ENCODE measurements at places on chromosomes 16 and 17.

- DNase-seq, result no peak
Observed at GRCh38 chr16:57156351-57156703, 29.5 kb downstream of the PSME3IP1 start.

DNA sequence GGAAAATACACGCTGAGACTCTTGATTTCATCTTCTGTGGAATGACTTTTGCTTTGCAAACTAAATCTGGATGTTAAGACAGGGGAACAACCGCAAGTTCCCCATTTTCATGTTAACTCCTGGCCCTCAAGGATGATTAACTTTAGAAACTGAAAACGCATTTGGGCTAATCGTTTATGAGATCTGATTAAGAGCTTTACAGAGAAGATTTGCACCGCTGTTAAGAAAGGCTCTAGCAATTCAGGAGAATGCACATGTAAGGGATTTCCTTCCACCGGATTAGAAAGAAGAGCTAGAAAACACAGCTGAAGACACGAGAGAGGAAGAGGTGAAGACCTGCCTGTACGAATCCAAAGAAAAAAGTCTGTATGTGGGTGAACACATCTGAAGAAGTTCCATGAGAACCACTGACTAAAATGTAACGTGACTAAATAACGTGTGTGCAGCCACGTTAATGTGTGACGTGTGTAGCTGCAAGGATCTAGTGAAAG lies 106.4 kb downstream of the YPEL2 start:
- no peak for DNase-seq

- DNase-seq, result no peak
Observed at GRCh38 chr17:78347453-78347852, 12.4 kb downstream of the SOCS3 start.

DNA sequence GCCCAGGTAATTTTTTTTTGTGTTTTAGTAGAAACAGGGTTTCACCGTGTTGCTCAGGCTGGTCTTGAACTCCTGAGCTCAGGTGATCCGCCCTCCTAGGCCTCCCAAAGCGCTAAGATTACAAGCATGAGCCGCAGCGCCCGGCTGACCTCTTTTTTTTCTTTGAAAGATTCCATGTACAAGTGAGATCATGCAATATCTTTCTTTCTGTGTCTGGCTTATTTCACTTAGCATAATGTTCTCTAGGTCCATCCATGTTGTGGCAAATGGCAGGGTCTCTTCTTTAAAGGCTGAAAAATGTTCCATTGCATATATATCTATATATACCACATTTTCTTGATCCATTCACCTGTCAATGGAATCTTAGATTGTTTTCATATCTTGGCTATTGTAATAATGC lies 255.0 kb upstream of the MYOCD start:
- DNase-seq, result no peak

DNA sequence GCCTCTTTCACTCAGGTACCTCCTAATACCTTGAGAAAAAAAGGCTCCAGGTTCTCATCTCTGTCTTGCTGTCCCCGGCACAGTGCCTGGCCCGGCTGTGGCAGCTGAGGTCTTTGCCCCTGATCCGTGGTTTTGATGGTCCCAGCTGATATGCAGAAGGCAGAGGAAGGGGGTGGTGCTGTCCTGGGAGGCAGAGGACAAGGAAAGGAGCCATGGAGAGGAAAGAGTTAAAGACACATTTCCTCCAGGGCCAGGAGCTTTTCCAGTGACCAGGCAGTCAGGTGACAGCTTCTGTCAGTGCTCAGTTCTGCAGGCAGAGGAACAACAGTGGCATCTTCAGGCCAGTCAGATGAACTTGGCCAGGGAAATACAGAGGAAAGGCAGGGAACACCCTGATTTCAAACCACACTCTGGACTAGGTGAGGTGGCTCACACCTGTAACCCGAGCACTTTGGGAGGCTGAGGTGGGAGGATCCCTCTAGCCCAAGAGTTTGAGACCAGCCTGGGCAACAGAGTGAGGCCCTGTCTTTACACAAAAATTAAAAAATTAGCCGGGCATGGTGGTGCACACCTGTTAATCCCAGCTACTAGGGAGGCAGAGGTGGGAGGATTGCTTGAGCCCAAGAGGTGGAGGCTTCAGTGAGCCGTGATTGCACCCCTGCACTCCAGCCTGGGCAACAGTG lies 3.3 kb upstream of the COG1 start:
- peak; percentile 58 for DNase-seq

Data from fibroblast of gingiva (primary cell).